ENCODE measurements at places on chromosomes 7 and 10.

DNA sequence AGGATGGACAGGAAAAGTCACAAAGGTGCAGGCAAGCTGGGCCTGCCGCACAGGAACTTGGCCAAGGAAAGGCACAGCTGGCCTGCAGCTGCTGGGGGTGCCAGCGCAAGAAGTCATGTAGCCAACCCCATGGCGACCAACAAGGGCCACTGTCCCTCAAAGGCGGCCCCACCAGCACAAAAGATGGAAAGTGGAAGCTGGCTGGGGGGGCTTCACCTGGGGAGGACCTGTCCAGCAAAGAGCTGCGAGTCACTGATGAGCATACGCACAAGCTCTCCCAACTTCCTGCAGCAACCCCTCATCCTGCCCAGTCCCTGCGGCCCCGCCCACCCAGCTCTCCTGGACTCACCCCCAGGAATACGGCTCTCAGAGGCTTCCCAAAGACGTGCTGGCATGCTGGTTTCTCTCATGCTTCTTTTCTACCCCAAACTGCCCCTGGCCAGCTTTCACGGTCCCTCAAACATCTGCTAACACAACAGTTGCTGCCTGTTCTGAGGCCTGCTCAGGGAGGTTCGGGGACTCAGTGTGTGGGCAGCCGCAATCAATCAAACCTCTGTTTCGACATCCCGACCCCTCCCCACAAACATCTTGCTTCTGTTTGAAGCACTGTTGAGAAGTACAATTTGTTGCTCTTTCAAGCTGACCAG, 67.6 kb downstream of the FAM53B start:
- DNase-seq = no peak

GRCh38 chr7:11701829-11702560, 130.0 kb downstream of the THSD7A start:
- no peak for DNase-seq

DNA sequence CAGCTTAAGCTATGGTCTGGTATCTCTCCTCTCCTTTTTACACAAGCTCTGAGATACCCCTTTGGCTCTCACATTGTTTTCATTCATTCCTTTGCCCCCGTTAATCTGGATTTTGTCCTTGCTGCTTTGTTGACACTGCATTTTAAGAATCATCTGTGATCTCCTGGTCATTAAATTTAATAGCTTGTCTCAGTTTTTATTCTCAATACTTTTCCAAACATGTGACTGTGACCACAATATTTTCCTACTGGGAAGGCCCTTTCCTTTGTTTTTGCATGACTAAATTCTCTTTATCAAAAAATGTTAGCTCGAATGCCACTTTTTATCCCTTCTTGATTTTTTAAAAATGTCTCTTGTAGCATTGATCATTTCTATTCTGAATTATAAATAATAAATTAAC, 171.2 kb downstream of the SUGCT start:
- no peak for DNase-seq

GRCh38 chr7:16669581-16669980, 23.6 kb downstream of the BZW2 start:
- DNase-seq = no peak

DNA sequence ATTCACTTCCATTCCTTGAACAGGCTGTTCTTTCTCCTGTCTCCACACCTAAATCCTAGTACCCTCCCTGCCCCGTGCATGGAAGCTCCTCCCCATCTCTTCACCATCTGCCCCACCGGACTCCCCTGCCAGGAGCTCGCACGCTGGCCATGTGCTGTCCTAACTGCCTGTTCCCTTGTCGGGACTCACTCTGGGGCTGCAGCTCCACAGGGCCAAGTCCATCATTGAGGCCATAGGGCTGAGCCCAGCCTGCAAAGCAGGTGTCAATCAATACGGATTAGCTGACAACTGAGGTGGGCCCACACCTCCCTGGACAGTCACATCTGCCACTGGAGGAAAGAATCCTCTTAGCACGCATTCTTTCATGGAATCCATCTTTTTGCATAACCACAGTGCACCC, 41.4 kb upstream of the DMBT1 start:
- DNase-seq = no peak

All from NCI-H446 treated with DMSO at 0.1 percent for 48 hours (cell line).